NCI-H460 (cell line): ENCODE measurements at places on chromosomes 4 and X.

GRCh38 chr4:66887061-66887460 lies 658.2 kb downstream of the CENPC start:
- no peak for DNase-seq

- DNase-seq = no peak
These were observed 136.6 kb downstream of the VEGFC start for GRCh38 chr4:176656108-176656507.

DNA sequence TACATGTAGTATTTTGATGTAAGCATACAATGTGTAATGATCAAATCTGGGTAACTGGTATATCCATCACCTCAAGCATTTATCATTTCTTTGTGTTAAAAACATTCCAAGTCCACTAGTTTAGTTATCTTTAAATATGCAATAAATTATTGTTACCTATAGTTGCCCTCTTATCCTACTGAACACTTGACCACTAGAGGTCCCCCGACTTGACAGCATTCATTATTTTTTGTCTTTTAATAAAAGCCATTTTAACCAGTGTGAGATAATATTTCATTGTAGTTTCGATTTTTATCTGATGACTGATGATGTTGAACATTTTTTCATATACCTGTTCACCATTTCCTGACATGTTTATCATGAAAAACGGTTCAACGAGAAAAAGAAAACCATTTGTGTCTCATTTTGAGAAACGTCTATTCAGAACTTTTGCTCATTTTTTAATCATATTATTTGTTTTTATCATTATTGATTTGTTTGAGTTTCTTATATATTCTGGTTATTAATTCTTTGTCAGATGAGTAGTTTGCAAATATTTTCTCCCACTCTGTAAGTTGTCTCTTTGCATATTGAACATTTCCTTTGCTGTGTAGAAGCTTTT lies 199.0 kb upstream of the CXXC4 start:
- no peak for DNase-seq

- DNase-seq = no peak
These were observed 555 bp upstream of the ELMOD2 start for GRCh38 chr4:140523370-140523856.

DNA sequence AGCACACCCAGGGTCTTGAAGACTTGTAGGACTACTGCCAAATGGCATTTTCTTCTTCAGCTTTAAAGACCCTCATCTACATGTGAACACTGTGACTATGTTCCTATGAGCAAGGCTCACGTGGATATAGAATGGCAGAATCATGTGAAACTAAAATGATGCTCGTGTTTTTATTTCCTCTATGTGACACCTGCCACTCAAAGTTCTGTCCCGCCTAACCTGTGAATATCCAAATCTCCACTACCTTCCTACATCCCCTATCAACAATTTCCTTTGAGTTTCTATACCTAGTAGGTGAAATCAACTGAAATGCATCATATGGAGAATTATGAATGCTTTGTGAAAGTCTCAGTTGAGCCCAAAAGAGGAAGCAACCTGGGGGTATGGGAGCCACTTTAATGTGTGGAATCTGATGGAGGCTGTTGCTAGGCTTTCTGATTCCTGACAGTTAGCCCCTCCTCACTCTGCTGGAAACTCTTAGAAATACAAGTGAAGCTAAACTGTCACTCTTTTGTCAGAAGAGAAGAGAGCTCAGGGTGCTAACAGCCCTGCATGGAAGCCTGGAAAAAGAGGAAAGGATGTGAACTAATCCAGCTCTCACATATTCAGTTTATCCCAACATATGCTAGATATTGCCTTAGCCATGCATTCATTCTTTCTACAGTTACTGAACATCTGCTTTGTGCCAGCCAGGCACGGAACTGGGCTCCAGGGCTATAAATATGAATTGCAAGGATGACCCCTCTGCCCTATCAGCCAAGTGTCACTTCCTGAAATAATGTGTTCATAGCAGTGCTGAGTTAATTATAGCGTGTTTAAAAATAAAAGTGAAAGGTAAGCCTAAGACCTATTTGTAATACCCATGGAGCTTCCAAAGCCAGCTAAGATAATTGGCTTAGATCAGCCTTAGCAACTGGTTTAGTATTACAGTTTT lies 11.0 kb downstream of the LHFPL1 start:
- DNase-seq = no peak
